ENCODE measurements at places on chromosomes 6 and 20.

- DNase-seq: no peak
Measured at GRCh38 chr6:163559661-163560060, 145.1 kb downstream of the QKI start.

DNA sequence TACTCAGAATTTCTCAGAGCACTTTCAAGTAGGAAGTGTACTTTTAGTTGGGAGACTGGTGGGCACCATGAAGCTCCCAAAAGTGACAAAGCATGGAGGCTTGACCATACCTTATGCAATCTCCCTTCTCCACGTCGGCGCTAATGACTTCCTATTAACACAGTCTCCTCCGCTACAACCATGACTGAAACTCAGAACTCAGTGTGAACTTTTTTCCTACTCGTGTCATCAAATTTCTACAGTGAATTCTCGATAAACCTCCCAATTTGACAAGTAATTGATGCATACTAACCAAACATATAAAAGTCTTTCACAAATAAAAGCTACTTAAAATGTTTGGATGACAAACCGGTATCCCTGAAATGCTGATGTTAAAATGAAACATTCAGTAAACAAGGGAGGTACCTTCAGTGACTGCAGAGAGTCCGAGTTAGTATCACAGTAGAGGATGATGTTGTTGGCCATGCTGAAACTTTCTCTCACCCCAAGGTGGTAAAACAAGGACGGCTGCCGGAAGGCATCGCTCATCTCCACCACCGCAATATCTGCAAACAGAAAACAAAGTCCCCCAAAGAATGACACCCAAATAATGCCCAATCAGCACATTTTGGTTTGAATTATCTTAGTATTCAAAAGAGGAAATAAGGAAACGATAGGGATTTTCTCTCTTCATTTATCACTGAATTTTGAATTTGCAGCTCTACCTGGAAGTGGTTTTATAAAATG lies 72.1 kb downstream of the MAP3K5 start:
- no peak for DNase-seq

- no peak for DNase-seq
Measured at GRCh38 chr6:125193208-125193607, 39.6 kb downstream of the TPD52L1 start.

GRCh38 chr6:150230832-150231524 lies 88.1 kb downstream of the PPP1R14C start:
- DNase-seq: no peak

- DNase-seq: no peak
Measured at GRCh38 chr6:100393493-100393892, 71.2 kb downstream of the SIM1 start.

GRCh38 chr6:40473026-40473425 lies 114.1 kb downstream of the LRFN2 start:
- DNase-seq: no peak

DNA sequence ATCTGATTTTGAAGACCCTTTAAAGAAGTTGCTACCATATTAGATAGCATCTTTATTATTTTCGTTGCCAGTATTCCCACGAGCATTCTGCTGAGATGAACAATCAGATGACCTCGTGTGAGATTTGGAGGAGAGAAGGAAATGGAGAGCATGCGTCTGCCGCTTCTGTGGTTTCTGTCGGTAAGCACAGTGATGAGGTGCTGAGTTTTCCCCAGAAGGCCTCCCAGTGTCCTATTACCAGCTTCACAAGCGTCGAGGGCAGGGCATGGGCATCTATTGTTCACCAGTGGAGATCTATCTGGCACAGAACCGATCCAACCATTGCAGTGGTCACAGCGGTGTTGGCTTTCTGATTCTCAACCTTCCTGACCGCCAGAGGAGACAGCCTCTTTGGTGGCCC lies 29.4 kb downstream of the TRAF3IP2 start:
- DNase-seq: no peak

DNA sequence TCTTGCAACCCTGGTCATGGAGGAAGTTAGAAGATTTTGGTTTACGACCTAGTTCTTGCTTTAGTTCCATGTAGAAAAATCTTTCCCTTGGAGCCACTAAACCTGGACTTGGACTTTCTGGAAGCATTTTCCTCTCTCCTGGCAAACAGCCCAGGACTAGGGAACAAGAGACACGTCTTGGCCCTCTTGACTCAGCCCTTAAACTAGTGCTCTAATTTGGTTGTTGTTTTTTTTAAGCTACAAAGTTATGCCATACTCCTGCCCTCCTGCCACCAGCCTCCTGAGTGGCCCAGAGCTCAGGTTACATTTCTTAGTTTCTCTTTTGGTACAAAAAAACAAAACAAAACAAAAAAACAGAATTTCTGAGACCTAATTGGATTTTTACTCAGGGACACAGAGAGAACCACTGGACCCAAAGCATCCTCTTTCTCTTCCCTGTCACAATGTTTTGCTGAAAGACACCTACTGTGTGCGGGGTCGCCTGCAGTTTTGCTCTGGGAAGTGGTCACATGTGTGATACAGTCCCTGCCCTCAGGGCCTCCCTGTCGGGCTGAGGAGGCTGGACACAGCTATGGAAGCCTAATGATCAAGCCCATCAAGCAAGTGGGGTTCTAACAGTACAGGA lies 32.3 kb upstream of the SCUBE3 start:
- peak; percentile 7 for DNase-seq

GRCh38 chr6:170358496-170358895 lies 51.9 kb downstream of the FAM120B start:
- no peak for DNase-seq

DNA sequence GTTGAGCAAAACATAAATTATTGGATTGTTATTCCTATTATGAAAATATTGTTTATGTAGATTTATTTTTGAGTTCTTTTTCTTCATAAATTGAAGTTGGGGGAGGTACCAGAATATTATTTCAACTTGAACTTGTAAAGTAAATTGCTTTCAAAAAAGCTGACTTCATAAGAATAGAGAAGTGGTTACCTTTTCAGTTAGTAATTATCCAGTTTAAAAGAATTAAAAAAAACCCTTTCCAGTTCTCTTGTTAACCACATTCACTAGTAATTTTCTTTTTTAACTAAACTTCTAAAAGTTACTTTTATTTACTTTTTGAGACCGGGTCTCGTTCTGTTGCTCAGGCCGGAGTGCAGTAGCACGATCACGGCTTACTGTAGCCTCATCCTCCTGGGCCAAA lies 124.3 kb downstream of the CDKAL1 start:
- DNase-seq: no peak

DNA sequence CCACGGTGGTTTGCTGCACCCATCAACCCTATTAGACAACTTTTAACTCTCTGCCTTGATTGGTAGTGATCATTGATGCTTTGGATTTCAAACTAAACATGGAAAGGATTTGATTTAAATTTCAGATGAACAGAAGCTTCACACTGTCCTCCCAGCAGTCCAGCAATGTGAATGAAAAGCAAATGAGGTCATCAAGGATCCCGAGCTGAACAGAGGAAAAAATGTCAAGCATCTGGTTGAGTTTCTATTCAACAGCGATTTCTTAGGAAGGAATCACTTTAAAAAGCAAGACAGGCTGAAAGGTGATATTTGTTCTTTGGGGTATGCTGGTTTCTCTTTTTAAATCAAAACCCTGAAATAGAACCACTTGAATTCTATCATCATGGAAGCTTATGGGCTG lies 10.6 kb upstream of the SAMD3 start:
- no peak for DNase-seq

- DNase-seq: no peak
Measured at GRCh38 chr6:108673153-108673552, 112.4 kb downstream of the FOXO3 start.

DNA sequence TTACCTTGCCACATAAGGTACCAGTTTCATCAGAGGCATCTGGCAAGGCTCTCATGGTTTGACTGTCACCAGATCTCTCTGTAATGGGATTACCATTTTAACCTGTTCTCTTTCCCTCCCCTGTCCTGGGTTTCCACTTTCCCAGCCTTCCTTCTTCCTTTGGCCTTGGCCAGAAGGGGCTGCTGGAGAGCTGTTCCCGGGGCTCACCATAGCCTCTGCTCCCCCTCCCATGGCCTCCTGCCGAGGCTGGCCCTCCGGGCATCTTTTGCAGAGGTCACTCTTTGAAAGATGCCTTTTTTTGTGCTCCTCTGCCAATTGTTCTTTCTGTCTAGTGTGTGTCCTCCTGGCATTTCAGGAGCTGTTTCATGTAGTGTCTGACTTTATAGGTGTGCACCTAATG lies 100.7 kb upstream of the SCP2D1 start:
- DNase-seq: no peak

- DNase-seq: peak; percentile 74
Measured at GRCh38 chr6:107491760-107492660, 2.1 kb downstream of the SOBP start.

GRCh38 chr6:11277275-11278206 lies 45.1 kb upstream of the NEDD9 start:
- no peak for DNase-seq

DNA sequence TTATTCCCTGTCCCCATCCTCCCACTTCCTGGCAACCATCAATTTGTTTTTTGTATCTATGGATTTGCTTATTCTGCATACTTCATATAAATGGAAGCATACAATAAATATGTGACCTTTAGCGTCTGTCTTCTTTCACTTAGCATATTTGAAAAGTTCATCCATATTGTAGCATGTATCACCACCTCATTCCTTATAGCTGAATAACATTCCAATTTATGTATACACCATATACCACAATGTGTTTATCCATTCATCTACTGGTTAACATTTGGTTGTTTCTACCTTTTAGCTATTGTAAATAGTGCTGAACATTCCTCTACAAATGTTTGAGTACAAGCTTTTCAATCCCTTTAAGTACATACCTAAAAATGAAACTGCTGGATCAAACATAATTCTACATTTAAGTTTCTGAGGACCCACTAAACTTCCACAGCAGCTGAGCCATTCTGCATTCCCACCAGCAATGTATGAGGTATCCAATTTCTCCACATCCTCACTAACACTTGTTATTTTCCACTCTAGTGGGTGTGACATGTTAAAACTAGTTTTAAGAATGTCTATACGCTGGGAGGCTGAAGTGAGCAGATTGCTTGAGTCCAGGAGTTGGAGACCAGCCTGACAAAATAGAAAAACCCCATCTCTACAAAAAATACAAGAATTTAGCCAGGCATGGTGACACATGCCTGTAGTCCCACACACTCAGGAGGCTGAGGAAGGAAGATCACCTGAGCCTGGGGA lies 32.9 kb downstream of the NUDT3 start:
- DNase-seq: peak; percentile 77

- DNase-seq: no peak
Measured at GRCh38 chr6:31794866-31795615, 511 bp downstream of the VARS1 start.

GRCh38 chr20:31698803-31699718 lies 23.6 kb downstream of the BCL2L1 start:
- no peak for DNase-seq

DNA sequence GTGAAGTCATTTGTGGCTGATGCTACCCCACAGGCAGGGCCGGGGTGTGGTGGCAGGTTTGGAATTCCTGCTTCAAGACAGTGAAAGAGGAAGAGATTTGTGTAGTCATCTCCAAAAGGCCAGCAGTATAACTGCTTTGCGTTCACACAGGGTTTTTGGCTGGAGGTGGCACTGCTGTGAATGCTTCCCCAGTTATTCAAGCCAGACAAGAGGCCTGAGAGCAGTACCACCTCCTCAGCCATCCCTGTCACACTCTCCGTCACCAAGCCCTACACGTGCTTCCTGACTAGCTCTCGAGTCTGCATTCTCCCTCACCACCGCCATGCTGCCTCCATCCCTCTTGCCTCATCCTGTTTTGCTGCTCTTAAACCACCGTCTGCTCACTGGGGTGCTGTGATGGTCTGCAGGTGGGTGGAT lies 23.9 kb downstream of the ARMC2 start:
- DNase-seq: no peak

DNA sequence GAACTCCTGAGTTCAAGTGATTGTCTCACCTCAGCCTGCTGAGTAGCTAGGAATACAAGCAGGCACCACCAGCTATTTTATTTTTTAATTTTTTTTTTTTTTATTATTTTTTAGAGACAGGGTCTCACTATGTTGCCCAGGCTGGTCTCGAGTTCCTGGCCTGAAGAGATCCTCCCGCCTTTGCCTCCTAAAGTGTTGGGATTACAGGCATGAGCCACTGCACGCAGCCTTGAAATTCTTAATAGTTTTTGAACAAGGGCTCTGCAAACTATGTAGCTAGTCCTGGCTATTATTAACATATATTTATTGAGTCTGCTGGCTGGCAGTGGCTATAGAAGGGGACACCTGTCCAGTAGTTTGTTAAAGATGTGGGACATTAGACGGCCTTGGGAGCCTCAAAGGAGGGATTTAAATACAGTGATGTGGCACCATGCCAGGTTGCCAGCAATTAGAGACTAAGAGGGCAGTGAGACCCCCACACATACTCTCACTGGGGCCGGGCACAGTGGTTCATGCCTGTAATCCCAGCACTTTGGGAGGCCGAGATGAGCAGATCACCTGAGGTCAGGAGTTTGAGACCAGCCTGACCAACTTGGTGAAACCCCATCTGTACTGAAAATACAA lies 21.1 kb upstream of the TAF8 start:
- no peak for DNase-seq

- no peak for DNase-seq
Measured at GRCh38 chr6:125165256-125165655, 11.7 kb downstream of the TPD52L1 start.

- DNase-seq: no peak
Measured at GRCh38 chr6:96657344-96657743, 94.4 kb downstream of the FHL5 start.

DNA sequence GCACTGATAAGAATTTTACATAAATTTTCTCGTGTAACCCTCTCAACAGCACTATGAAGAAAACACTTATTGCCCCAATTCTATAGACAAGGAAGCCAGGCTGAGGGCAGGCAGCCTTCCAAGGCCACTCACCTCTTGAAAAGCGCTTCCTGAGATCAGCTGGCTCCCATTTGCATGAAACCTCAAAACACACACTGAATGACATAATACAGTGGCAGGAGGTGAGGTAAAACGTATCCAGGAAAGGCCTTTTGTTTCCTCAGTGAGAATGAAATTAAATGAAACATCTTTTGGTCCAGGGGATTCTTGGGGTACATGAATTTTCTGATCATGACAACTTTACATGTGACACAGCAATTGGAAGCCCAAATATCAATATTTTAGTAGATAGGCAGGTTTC lies 112.5 kb downstream of the WDR27 start:
- DNase-seq: no peak

DNA sequence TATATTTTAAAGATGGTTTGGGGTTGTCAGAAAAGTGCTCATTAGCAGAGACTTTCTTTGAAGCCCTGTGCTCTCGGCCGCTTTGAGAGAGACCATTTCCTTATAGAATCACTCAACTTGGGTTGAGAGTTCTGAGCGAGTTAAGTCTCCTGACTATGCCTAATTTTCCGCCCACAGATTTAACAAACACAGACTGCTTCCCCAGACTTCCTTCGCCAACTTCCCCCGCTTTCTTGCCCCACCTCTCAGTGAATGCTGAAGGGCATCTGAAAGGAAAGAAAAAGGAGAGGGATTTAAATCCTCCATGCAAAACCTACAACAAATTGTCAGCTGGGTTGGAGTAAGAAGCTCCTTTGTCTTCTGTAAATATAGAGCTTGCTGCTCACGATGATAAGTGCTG lies 224.0 kb downstream of the EYA2 start:
- no peak for DNase-seq

DNA sequence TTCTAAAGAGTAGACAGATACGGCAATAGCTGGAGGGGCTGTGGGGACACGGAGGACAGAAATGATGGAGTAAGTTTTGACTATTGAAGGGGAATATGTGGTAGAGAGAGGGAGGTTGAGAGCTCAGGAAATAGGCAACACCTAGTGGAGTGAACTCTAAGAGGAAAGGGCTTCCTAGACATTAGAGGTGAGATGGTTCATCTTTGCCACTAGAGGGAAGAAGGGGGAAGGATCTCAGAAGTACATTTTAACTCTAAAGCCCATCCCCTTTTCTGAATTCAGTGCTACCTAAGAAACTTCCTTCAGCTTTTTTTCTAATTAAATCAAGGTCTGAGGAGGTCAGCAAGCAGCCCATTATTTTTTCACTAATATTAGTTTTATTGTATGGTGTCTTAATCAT lies 689.4 kb upstream of the MAP3K7 start:
- no peak for DNase-seq

Measured in NCI-H446 (cell line).